ENCODE measurements at places on chromosomes 12 and 14.

DNA sequence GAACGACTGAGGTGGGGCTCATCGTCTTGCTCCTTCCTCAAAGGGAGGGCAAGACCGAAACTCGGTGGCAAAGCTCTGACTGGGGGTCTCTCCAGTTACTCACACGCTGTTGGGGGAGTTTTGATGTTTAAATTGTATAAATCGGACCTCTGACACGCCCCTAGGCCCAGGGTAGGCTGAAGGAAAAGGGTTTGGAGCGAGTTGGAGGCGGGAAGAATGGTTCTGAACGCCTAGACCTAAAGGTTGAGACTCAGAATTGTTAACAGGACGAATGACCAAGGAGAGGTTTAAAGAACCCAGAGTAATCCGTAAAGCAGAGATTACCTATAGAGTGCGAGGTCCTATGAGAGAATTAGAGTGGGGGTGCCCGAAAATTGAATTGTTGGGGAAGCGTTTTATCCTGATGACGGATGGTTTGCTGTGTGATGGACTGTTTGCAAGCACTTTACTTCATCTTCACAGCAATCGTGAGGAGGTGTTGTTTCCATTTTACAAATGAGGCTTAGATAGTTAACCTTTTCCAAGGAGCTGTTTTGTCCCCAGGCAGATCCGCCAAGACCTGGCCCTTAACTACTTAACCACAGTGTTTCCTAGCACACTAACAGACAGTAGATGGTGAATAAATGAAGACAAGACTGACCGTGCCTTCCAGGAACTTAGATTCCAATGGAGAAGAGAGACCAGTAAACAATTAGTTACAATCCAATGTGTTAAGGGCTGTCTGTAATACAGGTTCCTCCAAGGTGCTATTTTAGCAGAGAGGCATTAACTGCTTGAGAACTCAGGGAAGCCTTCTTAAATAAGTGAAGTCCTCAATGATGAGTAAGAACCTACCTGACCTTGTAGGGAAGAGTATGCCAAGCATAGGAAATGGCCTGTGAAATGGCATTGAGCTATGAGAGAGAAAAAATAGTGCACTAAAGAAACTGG, 929 bp upstream of the UBE2N start:
- no peak for DNase-seq

DNA sequence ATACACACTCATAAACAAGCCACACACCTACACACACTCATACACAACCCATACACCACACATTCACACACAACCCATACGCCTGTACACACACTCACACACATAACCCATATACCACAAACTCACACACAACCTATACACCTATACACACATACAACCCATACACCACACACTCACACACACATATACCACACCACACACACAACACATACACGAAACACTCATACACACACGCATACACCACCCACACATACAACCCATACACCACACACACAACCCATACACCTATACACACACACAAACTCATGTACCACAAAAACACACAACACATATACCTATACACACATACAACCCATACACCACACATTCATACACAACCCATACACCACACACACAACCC, 164.3 kb downstream of the TMEM121 start:
- no peak for DNase-seq

DNA sequence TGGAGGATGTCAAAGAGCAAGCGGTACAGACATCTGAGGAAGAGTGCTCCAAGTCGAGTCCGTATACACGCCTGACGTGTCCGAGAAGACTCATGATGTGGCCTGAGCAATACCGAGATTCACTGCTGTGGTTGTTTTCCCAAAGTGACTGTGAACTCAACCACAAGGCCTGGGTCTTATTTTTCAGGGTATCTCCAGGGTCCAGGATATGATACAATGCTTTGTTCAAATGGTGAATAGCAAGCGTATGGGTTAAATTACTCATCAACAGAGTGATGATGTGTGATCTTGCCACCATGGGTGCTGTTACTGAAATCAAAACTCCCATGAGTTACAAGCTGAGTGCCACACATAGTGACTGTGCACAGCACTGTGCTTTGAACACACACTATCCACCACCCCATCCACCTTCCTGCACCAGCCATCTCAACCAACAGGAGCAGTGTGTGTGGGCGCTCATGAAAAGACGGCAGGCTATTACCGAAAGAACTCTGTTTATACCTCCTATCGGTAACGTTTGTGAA, 109.6 kb downstream of the BCAT1 start:
- peak; percentile 75 for DNase-seq

- peak; percentile 60 for DNase-seq
Observed at GRCh38 chr12:55724226-55724939, 4.2 kb downstream of the RDH5 start.

DNA sequence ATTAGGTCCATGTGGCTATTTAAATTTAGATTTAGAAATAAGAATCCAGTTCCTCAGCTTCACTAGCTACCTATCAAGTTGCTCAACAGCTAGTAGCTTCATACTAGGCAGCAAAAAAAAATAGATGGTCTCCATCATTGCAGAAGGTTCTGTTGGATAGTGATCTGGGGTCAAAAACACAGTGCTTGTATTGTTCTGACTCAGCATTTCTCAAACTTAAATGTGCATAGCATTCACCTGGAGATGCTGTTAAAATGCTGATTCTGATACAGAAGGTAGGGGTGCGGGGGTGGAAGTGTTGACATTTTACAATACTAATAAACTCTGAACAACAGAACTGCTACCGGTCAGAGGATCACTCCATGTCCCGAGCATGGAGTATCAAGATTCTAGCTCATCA, 51.3 kb downstream of the PRICKLE1 start:
- DNase-seq = no peak

DNA sequence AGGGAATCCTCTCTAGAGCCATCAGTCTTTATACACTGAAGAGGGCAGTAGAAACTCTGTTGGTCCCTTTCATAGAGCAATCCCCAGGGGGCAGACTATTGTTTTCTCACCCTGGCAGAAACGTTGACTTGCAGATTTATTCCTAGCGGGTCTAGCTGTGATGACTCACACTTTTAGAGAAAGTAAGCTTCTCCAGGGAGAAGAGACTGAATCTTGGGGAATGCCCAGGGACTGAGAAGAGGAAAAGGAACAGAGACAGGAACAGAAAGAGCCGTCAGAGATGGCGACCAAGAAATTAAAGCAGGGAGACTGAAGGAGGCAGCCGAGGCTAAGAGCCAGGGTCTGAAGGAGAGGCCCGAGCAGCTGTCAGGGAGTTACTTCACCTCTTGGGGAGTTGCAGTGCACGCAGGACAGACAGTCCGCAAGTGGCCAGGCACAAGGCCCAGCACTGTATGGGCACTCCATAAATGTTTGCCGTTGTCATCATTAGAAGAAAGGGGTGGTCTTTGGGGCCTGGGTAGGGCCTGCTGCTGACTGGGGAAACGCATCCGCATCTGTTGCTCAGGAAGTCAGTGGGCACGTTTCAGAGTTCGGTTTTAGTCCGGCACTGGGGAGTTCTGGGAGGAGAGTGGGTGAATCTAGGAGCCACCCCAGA, 13.0 kb downstream of the PLEKHG6 start:
- DNase-seq = peak; percentile 91

- DNase-seq = no peak
Observed at GRCh38 chr12:113127791-113128199, 7.8 kb downstream of the RASAL1 start.

Data from HCEC 1CT (cell line).